CD14-positive monocyte (primary cell): ENCODE measurements at places on chromosomes 7 and 10. TPM values are rescaled to one million over a fixed set of nuclear protein-coding genes. Genes with fewer than 3 reads are reported as not detected.

VSTM4 gene
- polyA plus RNA-seq = not detected

ATP6V0E2 gene
- 4.4 and 14.2 TPM in 2 replicates for polyA plus RNA-seq

SERPINE1 gene
- 0.16 TPM for polyA plus RNA-seq

ALOX5 gene
- 223 TPM for polyA plus RNA-seq

TMEM236 gene
- polyA plus RNA-seq = not detected

RBP3 gene
- polyA plus RNA-seq = not detected

WDR86 gene
- 0.11 TPM for polyA plus RNA-seq

UNCX gene
- not detected in 2 replicates for polyA plus RNA-seq

SCART1 gene
- polyA plus RNA-seq = not detected

FAM25A gene
- polyA plus RNA-seq = not detected

SLC26A3 gene
- polyA plus RNA-seq = not detected in 2 replicates

FANK1 gene
- 0.20 TPM in 1 of 2 replicates, not detected in the other for polyA plus RNA-seq

UCMA gene
- not detected for polyA plus RNA-seq

SPDYE9 gene
- polyA plus RNA-seq = not detected

NSUN5 gene
- polyA plus RNA-seq = 31.3 TPM

FBXW4 gene
- 1.1 TPM for polyA plus RNA-seq

PRSS58 gene
- not detected for polyA plus RNA-seq

FGFR2 gene
- not detected in 2 replicates for polyA plus RNA-seq

ADAMTS14 gene
- polyA plus RNA-seq = not detected

PNLIPRP1 gene
- polyA plus RNA-seq = 0.04 TPM in 1 of 2 replicates, not detected in the other

CDK1 gene
- polyA plus RNA-seq = 0.09 TPM

CYP3A4 gene
- not detected for polyA plus RNA-seq

AGAP5 gene
- polyA plus RNA-seq = 0.23 TPM

SPDYE16 gene
- polyA plus RNA-seq = not detected

TMEM139 gene
- 0.18 and 0.55 TPM in 2 replicates for polyA plus RNA-seq

EPHB6 gene
- 7.9 TPM for polyA plus RNA-seq

WDR91 gene
- polyA plus RNA-seq = 19.1 and 35.0 TPM in 2 replicates

NKX2-3 gene
- polyA plus RNA-seq = not detected

ELN gene
- polyA plus RNA-seq = not detected in 2 replicates

HOXA7 gene
- not detected for polyA plus RNA-seq

CAMK1D gene
- polyA plus RNA-seq = 7.2 and 11.8 TPM in 2 replicates
